OCI-LY7 (cell line): ENCODE measurements at places on chromosomes 5 and 9. TPM values are rescaled to one million over a fixed set of nuclear protein-coding genes. Genes with fewer than 3 reads are reported as not detected.

The TEX48 gene
- not detected in 2 replicates for total RNA-seq

The CTNNAL1 gene
- total RNA-seq: 35.3 and 38.5 TPM in 2 replicates

The ZFP37 gene
- 1.3 and 1.6 TPM in 2 replicates for total RNA-seq

The LCP2 gene
- total RNA-seq: 2.6 and 3.1 TPM in 2 replicates

The TAF11L5 gene
- total RNA-seq: not detected in 2 replicates

The PCDHA10 gene
- not detected in 2 replicates for total RNA-seq

The BARHL1 gene
- total RNA-seq: not detected in 2 replicates

The NMUR2 gene
- total RNA-seq: not detected in 2 replicates

The SLC9A3 gene
- total RNA-seq: 2.0 and 2.7 TPM in 2 replicates

The IL6ST gene
- total RNA-seq: 13.3 TPM in 2 replicates
